ENCODE measurements at places on chromosomes 6 and 20.
A peak's percentile ranks its signal among the peaks of the same experiment; 100 is the strongest.

DNA sequence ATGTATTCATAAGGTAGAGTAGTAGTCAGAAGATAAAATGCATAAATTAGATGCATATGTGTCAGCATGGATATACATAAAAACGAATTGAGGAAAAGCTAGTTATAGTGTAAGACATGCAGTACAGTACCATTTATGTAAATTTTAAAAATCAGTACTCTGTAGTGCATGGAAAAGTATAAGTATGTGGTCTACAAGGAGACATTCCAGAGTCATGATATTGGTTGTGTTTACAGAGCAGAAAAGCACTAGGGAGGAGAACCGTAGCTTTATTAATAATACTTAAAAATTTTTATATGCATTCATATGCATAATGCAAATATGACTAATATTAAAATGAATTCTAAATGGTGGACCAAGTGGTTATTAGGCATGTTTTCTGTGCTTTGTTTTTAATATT, 220.0 kb downstream of the ZFAND3 start:
- DNase-seq: no peak

DNA sequence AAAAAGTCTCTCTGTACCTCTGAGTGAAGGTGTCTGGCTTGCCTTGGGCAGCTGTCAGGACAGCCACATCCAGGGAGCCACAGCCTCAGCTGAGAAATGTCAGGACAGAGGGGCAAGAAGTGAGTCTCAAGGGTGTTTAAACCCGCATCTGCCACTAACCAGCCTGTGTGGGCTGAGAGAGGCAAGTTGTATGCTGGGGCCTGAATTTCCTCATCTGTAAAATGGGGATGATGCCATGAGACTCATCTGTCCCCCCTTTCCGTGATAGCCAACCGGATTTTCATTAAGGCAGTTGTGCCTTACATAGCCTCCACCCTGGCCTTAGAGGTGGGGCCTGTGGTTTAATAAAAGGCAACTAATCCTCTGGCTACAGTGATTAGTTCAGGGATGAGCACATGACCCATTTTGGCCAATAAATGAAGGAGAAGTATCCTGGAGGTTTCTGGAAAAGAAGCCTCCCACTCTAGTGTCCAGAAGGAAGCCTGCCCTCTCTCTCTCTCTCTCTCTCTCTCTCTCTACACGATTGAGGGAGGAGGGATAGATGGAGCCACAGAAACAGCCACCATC, 79.3 kb downstream of the BMP7 start:
- no peak for DNase-seq

- no peak for DNase-seq
These were observed 367 bp upstream of the PCIF1 start for GRCh38 chr20:45934046-45934585.

- DNase-seq: no peak
These were observed 59.2 kb downstream of the SYNJ2 start for GRCh38 chr6:158040804-158041347.

DNA sequence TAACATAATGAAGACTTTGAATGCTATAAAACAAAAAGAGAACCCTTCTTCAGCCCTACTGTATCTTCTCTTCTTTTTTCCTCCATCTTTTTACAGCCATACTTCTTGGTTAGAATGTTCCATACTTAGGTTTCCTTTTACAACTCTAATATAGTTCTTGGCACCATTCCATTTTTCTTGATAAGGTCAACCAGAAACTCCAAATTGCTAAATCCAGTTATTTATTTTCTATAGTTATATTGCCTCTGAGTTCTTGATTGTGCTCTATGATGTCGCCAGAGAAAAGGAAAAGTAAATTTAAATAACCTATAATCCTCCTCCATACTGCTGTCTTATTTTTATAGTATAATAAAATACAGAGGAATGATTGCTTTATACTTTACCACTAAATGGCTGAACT, 26.7 kb upstream of the COL10A1 start:
- no peak for DNase-seq

DNA sequence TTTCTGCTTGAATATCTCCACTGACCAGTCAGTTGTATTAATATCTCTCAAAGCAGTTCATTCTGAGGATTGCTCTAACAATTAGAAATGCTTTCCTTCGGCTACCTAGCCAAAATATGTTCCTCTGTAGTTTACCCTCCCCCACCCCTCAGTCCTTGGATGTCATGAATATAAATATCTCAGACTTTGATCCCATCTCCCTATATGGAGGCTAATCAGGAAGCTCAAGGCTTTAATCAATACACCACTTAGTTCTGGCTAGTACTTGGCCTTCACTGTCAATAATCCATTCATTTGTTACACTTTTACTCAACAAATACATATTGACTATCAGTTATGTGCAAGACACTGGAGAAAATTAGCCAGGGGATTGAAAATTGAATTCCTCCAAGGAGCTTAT, 60.1 kb downstream of the CLIC5 start:
- no peak for DNase-seq

DNA sequence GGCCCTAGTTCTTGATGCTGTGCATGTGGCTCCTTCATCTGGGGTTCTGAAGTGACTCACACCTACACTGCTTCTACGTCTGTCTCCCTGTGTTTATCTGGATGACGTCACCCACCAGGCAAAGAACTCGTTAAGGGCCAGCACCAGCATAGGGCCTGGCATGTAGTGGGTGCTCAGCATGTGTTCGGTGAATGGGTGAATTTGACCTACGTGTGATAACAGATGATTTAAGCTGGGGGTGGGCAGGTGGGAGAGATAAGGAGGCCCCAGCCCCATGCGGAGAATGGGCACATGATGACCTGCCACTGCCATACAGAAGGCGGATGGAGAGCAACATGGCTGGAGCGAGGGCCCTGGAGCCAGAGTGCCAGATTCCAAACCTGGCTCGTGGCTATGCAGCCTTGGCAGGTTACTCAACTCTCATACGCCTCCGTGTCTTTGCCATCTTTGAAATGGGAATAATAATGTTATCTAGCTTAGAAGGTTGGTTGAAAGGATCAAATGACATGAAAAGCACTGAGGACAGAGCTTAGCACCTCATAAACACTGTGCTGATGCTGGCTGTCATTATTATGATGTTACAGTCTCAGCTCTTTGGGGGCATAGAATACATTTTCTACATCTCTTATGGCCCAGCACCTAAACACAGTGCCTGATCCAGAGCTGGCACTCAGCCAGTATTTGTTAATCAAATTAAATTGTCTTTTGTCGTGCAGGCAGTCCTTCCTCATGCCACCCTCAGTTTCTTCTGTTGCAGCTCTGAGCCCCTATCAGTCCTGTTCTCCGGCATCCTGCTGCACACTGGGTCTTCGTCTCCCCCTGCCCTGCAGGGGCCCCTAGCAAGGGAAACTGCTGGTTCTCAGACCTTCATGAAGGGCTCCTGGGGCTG, 39.6 kb downstream of the VEGFA start:
- DNase-seq: no peak

DNA sequence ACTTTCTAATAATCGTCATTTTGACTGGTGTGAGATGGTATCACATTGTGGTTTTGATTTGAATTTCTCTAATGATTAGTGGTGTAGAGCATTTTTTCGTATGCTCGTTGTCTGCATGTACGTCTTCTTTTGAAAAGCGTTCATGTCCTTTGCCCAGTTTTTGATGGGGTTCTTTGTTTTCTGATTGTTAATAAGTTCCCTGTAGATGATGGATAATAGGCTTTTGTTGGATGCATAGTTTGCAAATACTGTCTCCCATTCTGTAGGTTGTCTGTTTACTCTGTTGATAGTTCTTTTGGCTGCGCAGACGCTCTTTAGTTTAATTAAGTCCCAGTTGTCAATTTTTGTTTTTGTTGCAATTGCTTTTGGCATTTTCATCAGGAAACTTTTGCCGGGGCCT, 32.3 kb upstream of the XRN2 start:
- DNase-seq: no peak

- DNase-seq: no peak
These were observed 324.3 kb downstream of the PRL start for GRCh38 chr6:21972516-21972915.

GRCh38 chr6:169022079-169022478, 231.6 kb downstream of the THBS2 start:
- no peak for DNase-seq

DNA sequence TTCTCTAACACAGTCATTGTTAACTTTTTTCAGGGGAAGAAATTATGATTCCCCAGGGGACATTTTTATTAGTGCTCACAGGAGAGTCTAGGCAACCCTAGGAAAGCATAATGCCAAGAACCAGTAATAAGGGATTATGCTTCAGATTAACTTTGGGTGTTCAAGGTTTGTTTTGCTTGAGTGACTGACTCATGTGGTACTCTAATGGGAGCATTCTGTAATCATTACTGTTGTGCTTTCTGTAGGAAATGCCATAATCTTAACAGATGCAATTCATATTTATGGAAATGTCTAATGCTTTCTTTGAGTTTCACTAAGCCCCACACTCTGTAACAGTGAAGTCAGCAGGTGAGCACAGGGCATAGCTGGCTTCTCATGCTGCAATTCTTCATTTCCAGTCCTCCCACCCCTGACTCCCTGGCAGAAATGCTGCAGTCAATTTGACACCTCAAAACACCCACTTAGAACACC, 263.4 kb upstream of the MAN1A1 start:
- DNase-seq: no peak

GRCh38 chr6:24845578-24845977, 46.9 kb upstream of the ARMH2 start:
- no peak for DNase-seq

DNA sequence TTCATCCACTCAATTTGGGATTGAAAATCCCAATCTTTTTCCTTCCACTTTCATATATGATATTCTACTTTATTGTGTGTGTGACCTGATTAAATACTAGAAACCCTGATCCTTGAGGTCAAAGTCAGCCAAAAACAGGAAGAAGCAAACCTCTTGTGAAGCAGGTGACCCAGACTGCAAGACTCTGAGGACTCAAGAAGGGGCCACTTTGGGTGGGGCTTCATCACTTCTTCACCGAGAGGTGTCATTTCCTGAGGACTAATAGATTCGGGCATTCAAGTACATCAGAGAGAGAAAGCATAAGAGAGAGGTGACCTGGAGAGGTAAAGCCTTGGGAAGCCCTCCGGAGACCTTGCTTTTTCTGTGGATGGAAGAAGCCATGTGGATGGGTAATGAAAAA, 129.0 kb downstream of the CFAP61 start:
- DNase-seq: no peak

GRCh38 chr20:3786126-3786484, 435 bp downstream of the CENPB start:
- DNase-seq: no peak

GRCh38 chr6:95660544-95660943, 83.2 kb downstream of the MANEA start:
- no peak for DNase-seq

GRCh38 chr6:142474531-142475289, 172.9 kb downstream of the ADGRG6 start:
- peak; percentile 54 for DNase-seq

DNA sequence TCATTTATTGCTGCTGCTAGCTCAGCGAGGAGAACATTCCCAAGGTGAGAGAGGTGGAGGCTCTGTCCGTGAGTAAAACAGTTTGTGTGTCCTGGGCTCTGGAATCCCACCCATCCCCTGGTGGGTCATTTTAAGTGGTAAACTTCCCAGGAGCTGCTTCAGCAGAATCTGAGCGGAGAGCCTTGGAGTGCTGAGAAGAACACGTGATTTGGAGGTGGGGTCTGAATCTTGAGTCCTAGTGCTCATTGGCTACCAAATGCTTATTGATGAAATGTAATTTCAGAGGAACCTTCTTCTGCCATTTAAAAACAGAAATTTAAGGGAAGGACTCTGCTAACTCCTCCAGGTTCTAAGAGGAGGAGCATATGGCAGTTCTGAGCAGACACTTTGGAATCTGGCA, 132.4 kb downstream of the CDH26 start:
- DNase-seq: no peak

- no peak for DNase-seq
These were observed 40.1 kb downstream of the DEFB114 start for GRCh38 chr6:49923826-49924225.

- no peak for DNase-seq
These were observed 33.2 kb downstream of the SYNDIG1 start for GRCh38 chr20:24502661-24503060.

DNA sequence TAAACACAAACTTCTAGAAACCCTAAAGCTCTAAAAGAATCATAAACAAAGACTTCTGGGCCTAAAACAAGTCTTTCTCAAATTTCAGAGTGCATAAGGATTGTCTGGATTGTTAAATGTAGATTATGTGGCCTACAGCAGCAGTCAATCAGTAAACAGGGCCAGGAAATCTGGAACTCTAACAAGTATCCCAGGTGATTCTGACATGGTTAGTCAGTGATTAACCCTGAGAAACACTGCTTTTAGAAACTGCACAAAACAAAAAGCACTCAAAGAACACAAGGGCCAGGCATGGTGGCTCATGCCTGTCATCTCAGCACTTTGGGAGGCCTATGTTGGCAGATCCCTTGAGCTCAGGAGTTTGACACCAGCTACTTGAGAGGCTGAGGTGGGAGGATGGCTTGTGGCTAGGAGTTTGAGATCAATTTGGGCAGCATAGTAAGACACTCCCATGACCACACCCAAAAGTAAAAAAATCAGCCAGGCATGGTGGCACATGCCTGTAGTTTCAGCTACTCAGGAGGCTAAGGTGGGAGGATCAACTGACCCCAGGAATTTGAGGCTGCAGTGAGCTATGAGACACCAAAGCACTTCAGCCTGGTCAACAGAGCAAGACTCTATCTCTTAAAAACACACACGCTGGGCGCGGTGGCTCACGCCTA, 5.9 kb downstream of the MED20 start:
- no peak for DNase-seq

DNA sequence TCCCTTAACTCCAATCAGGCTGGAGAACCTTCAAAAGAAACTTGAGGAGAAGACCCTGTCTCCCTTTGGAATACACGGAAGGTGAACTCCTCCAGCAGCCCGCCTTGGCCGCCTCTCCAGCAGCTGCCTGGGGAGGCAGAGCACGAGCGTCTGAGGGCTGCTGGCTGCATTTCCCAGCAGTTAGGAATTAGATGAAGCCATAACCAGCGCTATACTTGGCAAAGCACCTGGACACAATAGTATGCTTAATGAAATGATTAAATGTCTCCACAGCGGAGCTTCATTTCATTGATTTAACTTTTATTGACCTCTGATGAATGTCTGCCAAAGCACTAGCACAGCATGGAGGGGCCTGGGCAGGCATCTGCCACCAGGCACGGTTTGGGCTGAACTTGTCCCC, 73.5 kb downstream of the TMEM242 start:
- no peak for DNase-seq

DNA sequence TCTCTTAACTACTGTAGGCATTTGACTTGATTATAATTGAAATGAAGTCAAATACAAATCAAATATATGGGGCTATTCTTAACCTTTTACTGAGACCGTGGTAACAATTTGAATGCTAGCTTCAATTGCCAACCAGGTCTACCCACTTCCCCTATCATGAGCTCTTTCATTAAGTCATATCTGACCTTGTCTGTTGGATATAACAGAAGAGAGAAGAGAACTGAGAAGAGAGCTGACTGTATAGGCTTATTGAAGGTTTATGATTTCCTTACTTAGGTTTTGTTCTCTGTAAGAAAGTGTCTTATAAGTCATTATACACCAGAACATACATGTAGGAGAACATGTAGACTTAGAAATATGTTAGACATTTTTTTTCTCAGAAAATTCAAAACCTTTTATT, 549.4 kb downstream of the COL12A1 start:
- no peak for DNase-seq

- no peak for DNase-seq
These were observed 278.1 kb upstream of the SYNCRIP start for GRCh38 chr6:85920782-85921181.
